ENCODE measurements at places on chromosomes 1 and 21.

DNA sequence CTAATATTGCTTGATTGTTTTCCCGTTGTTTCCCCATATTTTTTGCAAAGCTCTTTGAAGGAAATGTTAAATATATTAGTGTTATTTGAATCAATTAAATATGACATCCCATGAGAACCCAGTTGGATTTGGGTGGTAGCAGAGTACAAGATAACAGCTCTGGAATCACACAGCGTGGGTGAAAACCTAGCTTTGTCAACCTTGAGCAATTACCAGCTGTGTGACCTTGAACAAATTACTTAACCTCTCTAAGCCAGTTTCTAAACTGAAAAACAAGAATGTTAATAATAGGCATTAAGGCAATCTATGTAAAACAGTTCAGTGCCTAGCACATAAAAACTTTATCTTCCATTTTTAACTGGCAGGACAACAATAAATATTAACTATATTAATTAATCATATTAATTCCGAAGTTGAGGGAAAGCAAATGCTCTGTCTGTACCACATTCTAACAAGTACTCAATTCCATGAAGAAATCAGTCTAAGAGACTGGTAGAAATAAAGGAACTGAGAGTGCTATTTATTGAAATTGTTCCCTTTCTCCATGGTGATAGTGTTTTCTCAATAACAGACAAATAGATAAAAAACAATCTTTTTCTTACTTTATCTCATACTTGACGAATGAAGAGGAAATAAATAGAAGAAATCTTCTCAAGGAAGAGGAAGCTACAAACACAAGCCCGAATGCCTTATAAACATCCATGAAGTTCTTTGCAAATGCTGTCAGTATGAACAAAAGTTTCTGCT, 27.0 kb downstream of the DNASE2B start:
- no peak for DNase-seq

GRCh38 chr1:147721716-147722115, 38.7 kb downstream of the GJA5 start:
- no peak for DNase-seq

- DNase-seq = no peak
These were observed 156.4 kb upstream of the EDN2 start for GRCh38 chr1:41640756-41641474.

GRCh38 chr1:229237320-229237719, 33.6 kb upstream of the RAB4A start:
- no peak for DNase-seq

DNA sequence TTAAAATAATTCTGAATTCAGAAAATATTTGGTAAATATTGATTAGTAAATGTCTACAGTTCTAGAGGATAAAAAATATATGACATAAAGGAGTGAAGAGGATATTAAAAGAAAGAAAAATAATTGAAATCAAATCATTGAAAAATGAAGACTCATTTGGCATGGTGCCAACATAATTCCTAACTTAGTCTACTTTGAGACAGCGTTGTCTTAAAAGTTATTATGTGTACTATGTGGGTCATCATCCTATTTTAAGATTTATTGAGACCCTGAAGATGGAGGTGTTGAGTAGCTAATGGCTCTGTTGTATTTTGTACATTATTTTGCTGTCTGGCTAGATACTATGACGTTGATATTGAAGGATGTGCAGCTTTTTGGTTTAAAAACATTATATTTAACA, 156.7 kb upstream of the PTGFR start:
- no peak for DNase-seq

- DNase-seq = no peak
These were observed 10.9 kb upstream of the LRRC3 start for GRCh38 chr21:44444286-44444931.

- DNase-seq = no peak
These were observed 1.6 kb downstream of the ADAMTS5 start for GRCh38 chr21:26965040-26965906.

DNA sequence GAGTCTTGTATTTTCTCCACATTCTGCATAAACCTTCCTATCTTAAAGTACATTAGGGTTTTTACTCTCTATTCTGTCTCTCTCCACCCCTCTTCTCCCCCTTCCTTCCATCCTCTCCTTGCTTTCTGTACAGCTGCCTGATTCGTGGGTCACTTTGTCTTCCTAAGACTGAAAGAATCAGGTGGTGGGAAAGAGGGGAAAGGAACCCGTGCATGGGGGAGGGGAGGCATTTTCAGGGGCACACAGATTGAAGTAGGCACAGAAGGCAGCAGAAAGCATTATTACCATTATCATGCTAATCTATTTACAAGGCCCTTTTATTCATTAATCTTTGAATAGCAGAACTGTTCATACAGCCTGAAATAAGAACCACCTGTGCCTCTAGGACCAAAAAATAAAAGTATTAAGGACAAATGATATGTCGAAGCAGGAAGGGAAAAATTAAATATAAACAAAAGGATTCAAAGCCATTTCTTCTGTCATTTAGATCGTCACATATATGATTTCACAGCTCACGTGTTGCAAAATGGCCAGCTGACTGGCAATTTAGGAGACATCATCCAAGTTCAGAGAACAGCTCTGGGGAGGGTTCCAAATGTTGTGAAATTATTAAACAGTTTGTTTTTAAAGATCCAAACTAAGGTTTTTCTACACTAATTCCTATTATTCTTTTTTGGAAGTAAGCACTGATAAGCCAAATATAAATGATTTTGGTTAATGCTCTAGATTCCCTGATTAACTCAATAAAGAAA, 154.6 kb downstream of the PBX1 start:
- no peak for DNase-seq

GRCh38 chr1:33332357-33332789, 11.5 kb upstream of the A3GALT2 start:
- DNase-seq = no peak

DNA sequence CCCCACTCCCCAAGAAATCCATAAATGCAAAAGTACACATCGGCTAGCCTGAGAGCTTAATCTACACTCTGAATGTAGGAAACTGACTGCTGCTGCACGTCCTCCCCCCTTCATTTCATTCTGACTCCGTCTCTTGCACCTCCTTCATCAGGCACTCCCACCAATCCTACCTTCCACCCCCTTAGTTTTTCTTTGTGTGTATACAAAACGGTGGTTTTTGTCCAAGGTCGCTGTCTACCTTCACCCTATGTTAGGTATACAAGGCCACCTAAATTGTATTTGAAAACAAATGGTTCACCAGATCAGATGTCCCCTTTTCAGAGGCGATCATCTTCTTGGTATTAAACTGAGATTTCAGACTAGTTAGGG, 1.9 kb downstream of the WDR26 start:
- no peak for DNase-seq

DNA sequence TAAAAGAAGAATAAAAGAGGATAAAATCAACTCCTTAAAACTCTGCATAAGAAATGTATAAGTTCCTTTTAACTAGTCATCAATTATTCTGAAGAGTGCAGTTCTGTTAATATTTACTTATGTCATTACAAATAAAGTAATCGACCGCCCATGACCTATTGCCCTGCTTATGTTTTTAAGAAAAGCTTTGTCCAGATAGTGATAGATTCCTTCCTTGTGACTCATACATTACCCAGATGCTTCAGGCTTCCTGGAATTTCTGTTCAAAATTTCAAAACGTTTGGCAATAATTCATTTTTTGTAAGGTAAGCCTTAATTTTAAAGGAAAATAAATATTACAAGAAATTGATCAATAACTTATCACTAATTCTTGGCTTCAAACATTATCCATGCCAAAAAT, 918.2 kb upstream of the ADGRL2 start:
- no peak for DNase-seq

DNA sequence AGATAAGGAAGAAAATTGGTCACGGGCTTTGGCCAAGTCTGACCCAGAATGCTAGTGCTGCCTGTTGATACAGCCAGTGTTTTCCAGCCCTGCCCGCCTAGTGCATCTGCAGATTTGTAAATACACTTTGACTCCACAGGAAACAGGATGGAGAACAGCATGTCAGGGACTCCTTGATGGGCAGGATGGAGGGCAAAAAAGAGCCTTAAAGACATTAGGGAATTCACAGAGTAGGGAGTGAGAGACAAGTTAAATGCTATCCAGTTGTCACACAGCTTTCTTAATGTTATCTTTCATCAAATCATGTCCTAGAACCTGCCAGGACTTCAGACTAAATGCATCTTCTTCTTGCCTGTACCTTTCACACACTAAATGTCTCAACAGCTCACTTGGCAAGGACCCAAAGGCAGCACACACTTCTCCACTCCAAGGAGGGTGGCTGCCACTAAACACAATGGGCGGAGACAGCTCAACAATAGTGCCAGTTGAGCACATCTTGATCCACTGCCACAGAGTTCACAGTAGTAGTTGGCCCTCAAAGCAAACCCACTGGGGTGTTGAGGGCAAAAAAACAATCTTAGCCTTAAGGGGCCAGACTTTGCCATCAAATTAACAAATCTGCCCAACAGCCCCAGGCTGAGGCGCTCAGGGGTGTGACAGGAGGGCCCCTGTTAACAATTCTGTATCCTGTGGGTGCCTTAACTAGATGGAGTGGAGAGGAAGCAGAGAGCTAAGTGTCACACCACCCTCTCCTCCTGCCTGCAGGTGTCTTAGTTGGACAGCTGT, 2.7 kb downstream of the HIVEP3 start:
- no peak for DNase-seq

DNA sequence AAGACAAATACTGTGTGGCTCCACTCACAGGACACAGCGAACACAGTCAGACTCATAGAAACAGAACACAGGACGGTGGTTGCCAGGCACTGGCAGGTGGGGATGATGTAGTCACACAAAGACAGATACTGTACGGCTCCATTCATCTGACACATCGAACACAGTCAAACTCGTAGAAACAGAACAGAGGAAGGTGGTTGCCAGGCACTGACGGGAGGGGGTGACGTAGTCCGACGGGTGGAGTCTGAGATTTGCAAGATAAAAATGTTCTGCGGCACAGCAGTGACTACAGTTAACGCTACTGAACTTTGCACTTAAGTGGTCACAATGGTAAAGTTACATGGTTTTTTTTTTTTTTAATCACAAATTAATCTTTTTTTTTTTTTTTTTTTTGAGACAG, 18.7 kb downstream of the C21orf58 start:
- DNase-seq = no peak

DNA sequence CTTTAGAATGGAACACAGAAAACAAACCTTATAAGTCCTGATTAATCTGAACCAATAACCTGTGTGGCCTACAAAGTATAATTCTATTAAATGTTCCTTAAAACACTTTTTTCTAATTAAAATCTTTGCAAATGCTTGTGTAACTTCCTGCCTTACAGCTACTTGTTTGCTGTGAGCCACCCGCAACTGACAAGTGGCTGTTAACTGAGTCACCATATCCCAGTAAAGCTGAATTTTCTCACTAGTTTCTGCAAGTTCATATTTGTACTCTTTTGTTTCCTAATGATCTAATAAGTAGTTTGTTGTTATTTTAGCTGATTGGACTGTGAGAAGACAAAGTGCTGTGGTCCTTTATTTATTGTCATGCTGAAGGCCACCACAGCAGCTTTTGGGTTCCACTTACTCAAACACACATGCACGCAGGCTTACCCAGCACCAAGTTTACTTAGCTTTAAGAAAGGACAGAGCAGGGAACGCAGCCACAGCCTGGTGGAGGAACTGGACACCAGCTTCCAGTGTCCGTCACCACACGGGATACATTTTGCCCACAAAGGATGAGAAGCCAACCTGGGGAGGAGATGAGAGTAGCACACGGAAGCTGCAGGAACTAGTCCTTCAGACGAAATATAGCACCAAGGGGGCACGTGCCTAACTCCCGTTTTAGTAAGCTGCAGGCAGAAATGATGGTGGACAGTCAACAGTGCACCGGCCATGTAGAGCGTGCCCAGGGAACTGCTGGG, 47.8 kb downstream of the LCA5L start:
- no peak for DNase-seq

- DNase-seq = no peak
These were observed 8.1 kb downstream of the KAZN start for GRCh38 chr1:14606632-14607031.

DNA sequence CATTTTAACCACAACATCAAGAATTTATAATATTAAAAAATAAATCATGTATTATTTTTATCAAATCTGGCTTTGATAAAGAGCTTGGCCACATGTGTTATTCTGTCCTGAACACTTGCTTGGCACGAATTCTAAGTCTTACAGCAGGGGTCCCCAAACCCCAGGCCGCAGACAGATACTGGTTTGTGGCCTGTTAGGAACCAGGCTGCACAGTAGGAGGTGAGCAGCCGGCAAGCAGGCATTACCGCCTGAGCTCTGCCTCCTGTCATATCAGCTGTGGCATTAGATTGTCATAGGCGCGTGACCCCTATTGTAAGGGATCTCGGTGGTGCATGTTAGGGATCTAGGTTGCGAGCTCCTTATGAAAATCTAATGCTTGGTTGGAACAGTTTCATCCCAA, 127.6 kb upstream of the IVNS1ABP start:
- no peak for DNase-seq

DNA sequence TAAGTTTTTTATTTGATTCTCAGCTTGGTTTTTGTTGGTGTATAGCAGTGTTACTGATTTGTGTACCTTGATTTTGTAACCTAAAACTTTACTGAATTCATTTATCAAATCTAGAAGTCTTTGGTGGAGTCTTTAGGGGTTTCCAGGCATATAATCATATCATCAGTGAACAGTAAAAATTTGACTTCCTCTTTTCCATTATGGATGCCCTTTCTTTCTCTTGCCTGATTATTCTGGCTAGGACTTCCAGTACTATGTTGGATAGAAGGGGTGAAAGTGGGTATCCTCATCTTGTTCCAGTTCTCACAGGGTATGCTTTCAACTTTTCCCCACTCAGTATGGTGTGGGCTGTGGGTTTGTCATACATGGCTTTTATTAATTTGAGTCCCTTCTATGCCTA, 23.6 kb upstream of the MAB21L3 start:
- no peak for DNase-seq

- DNase-seq = no peak
These were observed 211.7 kb upstream of the POGK start for GRCh38 chr1:166627558-166627957.

DNA sequence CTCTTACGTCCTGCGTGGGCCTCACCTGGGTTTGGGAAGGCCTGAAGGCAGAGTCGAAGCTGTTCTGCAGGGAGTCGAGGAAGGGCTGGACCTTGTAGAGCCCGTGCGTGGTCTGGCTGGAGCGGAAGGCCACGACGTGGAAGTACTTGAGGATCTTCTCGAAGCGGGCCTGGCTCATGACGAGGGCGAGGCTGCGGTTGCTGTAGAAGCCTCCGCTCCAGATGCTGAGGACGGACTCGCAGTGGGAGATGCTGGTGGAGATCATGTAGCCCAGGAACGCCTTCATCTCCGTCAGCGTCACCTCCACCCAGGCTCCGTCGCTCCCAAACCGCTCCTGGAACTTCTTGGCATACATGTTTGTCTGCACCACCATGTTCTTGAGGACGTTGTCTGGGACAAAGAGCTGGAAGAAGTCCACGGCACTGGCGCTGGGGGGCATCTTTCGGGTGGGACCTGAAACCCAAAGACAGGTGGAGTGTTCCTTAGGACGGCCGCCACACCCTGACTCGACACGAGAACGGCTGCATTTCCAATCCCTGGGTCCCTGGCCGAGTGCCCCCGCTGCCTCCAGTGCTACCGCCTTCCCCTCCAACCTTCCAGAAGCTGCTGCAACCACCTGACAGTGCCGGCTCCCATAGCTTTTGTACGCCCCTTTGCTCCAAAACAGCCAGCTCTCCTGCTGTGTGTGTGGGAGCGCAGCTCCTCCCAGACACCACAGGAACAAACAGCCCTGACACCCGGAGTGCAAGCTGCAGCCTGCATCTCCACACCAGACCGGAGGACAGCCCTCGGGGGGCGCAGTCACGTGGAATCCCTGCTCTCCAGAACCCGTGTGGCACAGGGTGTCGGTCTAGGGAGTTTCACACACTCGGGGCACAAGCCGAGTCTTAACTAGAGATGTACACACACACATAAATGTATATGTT, 69.0 kb downstream of the PGBD5 start:
- DNase-seq = no peak

GRCh38 chr1:228009116-228009827, 2.5 kb downstream of the WNT3A start:
- DNase-seq = no peak
